ENCODE measurements at places on chromosomes 2 and 18.

- no peak for DNase-seq
Observed at GRCh38 chr2:86311879-86312278, 25.5 kb downstream of the REEP1 start.

DNA sequence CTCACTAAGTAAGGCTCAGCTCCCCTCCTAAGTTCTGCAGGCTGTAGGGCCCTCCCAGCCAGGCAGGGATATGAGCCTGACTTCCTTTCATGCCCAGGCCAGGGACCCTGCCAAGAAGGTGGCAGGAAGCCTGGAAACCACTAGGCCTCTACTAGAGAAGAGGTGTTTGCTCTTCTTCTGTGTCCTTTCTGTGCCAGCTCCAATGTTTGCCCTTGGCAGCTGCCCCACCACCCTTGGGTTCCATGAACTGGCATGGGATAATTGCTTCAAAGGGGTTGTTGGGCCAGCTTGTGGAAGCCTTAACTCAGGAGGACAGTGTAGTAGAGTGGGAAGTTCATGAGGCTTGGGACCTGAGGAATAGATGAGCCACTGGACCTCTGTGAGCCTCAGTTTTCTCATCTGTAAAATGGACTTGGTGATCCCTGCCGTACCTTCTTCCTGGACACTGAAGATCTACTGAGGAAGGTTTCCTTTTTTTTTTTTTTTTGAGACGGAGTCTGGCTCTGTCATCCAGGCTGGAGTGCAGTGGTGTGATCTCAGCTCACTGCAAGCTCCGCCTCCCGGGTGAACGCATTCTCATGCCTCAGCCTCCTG lies 3.9 kb downstream of the SLC35F6 start:
- DNase-seq = no peak

- no peak for DNase-seq
Observed at GRCh38 chr2:239950144-239951128, 74.7 kb downstream of the NDUFA10 start.

GRCh38 chr2:157260533-157261198 lies 3.2 kb downstream of the GALNT5 start:
- DNase-seq = no peak

- DNase-seq = no peak
Observed at GRCh38 chr18:68769461-68769860, 28.4 kb upstream of the CCDC102B start.

GRCh38 chr2:26886736-26887135 lies 38.8 kb downstream of the DPYSL5 start:
- DNase-seq = no peak

- no peak for DNase-seq
Observed at GRCh38 chr2:35174845-35175244, 1180.7 kb upstream of the CRIM1 start.

DNA sequence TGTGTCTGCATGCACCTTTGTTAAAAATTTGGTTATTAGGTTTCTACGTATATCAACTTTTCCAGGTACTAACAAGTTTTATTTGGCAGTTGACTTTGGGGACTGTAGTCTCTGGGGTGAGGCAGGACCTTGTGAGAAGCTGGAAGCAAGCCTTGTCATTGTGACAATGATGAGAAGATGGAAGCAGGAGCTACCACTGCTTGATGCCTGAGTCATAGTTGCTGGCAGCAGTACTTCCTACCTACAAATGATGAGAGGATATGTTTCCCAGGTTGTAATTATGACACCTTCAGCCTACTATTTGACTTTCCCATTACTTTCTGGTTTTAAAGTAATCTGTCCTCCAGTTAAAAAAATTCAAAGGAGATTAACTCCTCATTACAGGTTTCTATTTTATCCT lies 516.3 kb downstream of the NRXN1 start:
- DNase-seq = no peak

DNA sequence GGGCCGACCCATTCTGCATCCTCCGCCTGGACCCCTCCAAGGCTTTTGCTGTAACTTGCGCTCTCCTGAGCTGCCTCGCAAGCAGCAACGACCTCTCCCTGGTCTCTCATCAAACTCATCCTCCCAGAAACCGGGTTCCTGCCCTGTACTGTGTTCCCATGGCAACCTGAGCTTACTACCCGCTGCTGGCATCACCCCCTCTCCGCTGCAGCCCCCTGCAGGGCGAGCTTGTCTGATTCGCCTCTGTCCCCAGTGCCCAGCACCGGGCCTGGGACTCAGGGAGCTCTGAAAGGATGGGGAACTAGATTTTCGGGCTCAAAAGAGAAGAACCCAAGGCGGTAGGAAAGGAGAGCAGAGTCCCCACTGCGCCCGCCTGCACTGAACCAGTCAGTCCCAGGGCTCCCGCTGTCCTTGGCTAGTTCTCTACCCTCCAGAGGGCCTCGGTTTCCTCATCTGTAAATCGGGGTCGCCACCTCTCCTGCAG lies 463 bp downstream of the HS1BP3 start:
- no peak for DNase-seq

DNA sequence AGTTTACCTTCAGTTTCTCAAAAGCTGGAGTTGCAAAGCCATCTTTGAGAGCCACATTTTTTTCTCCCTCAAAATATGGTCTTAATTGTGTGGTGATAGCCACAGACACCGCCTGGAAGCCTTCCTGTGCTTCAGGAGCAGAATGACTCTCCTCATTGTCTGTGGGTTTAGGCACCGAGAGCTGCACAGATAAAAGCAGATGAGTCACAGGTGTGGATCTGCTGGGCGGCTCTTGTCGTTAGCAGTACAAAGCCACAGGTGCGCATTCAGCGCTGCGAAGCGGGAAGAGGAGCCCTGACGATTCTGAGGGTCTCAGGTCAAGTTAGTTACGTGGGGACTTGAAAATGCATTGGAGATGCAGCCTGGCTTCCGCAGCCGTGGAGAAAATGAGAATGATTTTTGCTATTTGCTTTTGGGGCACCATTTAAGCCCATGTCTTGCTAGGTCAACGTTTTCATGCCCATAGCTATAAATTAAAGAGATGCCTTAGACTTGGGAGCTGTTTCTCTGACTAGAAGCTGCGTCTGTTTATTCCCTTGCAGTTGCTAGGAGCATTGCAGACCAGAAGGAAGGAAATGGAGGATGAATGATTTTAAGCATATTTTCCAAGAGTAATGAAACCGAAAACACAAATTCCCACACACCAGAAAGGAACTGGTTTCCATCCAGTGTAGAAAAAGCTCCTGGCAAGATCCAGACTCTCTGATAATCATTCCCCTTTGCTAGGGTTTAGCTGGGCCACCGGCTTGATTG lies 51.5 kb downstream of the KLHL29 start:
- DNase-seq = no peak

GRCh38 chr2:120448436-120448835 lies 102.5 kb downstream of the INHBB start:
- DNase-seq = no peak

DNA sequence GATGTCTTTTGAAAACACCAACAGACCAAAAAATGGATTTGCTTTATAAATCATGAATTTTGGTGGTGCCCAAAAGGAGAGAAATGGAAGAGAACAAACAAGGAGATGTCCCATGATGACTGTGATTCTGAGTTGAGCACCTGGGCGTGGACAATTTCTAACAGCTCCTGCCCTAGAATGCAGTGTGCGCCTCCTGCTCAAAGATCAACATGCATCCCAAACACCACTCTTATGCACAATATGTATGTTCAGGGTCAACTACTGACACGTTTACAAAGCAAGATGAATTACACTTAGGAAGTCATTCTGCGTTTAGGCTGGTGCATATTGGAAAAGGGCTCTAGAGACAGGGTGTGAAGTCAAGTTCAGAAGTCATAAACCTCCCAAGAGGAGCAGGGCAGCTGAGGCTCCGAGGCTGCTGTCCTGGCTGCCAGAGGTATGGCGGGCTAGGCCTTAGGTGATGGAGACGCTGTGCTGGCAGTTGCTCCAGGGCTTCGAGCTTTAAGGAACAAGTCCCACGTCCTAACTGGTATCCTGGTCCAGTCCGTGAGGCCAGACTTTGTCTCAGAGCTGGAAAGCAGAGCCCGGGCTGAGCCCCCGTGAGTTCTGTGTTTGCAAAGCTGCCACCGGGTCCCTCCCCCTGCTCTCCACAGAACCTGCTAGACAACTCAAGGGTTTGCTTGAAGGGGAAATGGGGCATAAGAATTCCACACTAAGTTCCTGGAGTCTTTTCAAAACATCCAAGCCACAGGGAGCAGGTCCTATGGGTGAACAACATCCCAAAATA lies 74.0 kb downstream of the ZNF516 start:
- DNase-seq = no peak

DNA sequence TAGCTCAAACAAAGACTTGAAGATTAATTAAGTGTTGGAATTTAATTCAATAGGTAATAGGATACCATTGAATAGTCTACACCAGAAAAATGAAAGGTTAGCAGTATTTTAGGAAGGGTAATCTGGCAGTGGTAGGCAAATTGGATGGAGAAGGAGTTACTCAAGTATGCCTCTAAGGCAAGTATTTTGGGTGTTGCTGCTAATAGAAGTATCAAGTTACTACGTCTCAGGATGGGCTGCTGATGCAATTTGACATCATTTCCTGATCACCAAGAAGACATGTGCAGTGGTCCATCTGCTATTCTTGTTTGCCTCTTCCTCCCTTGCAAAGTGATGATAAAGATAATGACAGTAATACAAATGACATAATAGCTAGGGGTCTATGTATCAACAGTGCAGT lies 485.3 kb downstream of the TGIF1 start:
- DNase-seq = no peak

- no peak for DNase-seq
Observed at GRCh38 chr2:198097630-198098029, 293.2 kb downstream of the PLCL1 start.

DNA sequence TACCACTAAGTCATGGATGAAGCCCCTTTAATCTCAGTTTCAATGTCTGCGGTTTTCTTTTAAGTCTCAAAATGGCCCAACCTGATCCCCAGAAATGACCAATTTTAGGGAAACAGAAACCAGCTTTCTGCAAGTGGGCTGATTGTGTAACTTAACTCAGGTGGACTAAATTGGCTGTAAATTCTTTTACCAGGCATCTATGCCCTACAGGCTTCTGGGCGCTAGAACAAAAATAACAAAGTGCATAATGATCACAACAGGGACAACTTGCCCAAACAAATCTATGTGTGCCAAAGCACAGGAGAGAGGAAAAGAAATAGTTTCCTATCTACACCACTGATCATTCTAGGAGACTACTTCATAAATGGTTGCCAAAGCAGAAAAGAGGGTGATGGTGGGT lies 112.3 kb upstream of the SETBP1 start:
- DNase-seq = no peak

- no peak for DNase-seq
Observed at GRCh38 chr2:158207354-158207753, 105.7 kb downstream of the UPP2 start.

GRCh38 chr2:183063083-183063482 lies 15.5 kb upstream of the DUSP19 start:
- DNase-seq = no peak

GRCh38 chr2:232300894-232301387 lies 77.6 kb upstream of the ALPP start:
- DNase-seq = no peak

- no peak for DNase-seq
Observed at GRCh38 chr2:179250095-179250494, 14.5 kb downstream of the SESTD1 start.

Measured in activated CD8-positive, alpha-beta memory T cell treated with anti-CD3 and anti-CD28 coated beads for 1 hour (primary cell).